ENCODE measurements at places on chromosomes 5 and 9.

GRCh38 chr5:172779691-172780341, 8.8 kb upstream of the DUSP1 start:
- DNase-seq: no peak

GRCh38 chr5:98157368-98157767, 616.1 kb upstream of the RGMB start:
- no peak for DNase-seq

- no peak for DNase-seq
Measured at GRCh38 chr9:89952401-89952800, 347.6 kb downstream of the GADD45G start.

DNA sequence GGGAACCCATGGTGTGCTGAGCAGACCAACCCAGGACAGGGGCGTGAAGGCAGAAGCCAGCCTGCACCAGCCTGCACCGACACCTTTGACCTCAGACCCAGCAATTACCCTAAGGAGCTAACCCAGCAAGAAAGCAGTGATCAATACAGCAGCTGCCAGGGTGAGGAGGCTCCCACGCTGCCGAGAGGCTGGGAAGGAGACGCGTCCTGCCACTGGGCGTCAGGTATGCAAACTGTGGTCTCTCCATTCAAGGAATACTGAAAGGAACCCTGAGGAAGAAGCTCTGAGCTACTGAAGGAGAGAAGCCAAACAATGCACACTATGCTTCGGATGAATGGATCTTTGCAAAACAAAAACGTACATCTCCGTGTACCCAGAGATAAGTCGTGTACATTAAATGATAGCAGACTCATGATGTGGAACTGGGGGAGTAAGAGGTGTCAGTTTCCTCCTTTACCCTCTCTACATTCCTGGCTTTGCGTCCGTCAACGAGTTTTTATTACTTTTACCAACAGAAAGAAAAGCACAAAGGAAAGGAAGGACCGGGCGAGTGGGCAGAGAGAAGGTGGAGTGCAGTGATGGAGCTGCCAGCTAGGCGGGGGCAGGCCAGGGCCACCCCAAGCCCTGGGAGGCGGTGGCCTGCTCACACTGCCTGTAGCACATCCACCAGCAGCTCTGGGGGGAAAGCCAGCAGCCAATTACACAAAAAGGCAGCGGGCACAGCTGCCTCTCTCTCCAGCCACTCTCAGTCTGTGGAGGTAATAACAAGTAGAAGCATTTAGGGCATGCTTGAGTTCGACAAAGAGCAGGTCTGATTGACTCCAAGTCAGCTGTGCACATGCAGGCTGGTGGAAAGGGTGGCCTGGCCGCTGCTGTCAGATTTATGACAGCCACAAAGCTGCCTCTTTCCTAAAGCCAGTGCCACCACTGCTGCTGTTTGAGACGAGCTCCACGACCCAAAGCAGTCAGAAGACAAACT, 29.3 kb downstream of the RASGEF1C start:
- no peak for DNase-seq

DNA sequence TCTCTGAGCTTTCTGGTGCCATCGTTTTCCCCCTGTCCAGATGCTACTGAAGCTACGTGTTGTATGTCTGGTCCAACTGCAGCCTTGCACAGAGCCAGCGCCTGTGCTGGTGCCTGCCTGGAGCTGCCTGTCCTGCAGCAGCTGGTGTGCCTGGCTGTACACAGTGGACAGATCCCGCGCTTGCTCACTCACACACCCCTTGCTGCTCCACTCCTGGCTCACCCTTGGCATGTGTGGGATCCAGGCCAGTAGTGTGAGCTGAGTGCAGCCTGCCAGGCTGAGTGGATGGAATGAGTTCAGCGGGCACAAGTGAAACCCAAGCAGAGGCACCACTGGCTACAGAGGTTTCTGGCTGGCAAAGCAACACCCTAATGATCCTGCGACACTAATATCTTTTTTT, 40.4 kb downstream of the FER start:
- no peak for DNase-seq

GRCh38 chr5:168908207-168908606, 329.0 kb upstream of the PANK3 start:
- no peak for DNase-seq

DNA sequence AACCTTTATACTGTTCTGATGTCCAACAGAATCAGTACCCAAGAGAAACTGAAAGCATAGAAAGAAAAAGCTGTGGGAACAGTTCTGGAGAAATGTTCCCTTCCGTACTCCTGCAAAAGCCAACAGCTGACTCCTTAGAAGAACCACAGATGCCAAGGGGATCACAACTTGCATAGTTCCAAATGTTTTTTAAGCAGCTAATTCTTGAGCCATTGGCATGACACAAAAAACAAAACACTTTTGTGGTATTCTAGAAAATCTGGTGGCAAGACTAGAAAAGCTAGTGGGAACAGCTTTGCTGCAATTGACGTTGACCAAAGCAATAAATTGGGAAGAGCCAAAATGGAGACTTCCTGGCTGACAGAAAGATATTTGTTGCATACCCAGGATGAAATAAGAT, 189.9 kb downstream of the ARL15 start:
- DNase-seq: no peak

DNA sequence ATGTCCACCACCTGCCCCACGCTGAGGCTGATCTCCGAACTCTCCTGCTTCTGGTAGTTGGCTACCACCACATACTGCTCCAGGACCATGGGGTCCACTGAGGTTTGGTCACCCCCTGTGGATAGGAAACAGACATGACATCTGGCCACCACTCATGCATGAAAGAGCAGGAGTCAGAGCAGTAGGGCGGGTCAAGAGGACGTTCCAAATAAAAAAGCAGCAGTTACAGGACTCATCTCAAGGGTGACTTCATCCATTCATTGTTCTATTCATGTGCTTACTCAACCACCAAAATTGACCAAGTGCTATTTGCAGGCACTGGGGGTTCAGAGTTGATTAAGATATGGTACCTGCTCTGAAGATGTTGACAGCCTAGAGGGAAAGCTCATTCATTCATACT, 79.2 kb upstream of the UBTD2 start:
- no peak for DNase-seq

DNA sequence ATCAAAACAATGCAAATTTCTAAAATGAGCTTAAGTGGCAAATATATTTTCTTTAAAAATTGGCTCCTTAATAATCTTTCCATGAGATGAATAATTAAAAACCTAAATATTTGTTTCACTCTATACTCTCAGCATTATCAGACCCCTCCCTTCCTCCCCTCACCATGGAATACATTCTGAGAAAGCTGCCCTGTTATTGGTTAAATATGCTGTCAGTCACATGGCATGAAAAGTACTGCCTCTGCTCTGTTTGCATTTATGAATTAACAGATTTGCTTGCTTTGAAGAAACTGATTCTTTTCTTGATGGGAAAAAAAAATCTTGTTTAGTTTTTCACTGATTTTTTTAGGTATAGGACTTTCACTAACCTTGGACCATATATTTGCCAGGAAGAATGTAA, 17.0 kb upstream of the RPS23 start:
- no peak for DNase-seq

GRCh38 chr5:139263536-139263935, 30.0 kb upstream of the MATR3 start:
- DNase-seq: no peak

- no peak for DNase-seq
Measured at GRCh38 chr5:57940236-57940635, 457.6 kb upstream of the ACTBL2 start.

DNA sequence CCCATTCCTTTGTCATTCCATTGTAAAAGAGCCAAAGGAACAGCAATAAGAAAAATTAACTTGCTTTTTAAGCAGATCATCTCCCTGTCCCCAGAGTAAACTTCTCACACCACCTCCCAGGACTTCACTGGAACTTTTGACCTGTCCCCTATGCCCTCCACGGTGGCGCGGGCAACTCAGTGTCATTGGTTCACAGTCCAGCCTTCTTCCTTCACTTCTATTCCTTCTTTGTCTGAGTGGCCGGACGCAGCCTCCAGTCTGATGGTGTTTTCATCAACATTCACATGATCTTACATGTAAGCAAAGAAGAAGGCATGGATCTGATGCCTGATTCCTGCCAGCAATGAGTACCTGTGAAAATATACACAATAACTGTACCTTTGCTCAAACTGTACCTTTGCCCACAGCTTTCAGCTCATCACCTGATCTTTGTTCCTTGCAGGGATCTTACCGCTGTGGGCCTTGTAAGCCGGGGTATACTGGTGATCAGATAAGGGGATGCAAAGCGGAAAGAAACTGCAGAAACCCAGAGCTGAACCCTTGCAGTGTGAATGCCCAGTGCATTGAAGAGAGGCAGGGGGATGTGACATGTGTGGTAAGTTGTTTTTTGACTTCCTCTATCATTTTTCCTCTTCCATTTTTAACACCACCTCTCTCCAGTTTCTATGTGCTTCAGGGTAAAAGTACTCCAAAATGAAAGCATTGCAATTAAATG, 32.5 kb downstream of the THBS4 start:
- DNase-seq: no peak

DNA sequence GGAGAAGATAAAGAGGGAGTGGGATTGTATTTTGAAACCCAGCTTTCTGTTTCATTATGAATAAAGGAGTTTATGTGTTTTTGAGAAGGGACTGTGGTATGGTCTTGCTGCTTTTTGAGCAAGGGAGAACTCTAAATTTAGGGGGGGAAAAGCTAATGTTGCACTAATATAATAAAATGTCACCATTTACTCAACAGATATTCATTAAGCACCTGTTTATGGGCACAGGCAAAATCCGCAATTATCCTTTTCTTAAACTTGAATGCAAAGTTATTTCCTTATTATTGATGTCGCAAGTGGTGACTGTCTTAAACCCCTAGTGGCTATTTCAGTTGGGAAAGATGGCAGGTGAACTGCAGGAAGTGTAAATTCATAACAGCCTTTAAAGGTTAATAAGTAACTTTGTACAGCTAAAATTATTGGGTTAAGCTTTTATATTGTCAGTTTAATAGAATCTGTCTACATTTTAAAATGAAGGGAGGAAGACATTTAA, 1.5 kb downstream of the CDC42SE2 start:
- no peak for DNase-seq

DNA sequence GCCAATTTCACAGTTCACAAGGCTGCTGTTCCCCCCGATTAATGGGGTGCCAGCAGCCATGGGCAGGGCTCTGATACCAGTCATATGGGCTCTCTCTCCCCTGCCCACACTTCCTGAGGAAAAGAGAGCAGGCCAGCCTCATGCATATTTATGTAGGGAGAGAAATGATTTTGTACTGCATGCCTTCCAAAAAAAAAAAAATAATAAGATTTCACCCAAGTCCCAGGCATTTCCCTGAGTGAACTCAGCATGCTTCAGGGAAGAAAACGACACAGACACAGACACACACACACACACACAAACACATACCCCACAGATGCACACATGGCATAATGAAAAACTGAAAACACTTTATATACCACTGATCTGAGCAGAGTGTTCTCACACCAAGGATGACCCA, 232.8 kb downstream of the ASTN2 start:
- no peak for DNase-seq

GRCh38 chr9:136018257-136019031, 57.3 kb upstream of the UBAC1 start:
- no peak for DNase-seq
